ENCODE measurements at places on chromosomes 16 and 17.
A peak's percentile ranks its signal among the peaks of the same experiment; 100 is the strongest.

DNA sequence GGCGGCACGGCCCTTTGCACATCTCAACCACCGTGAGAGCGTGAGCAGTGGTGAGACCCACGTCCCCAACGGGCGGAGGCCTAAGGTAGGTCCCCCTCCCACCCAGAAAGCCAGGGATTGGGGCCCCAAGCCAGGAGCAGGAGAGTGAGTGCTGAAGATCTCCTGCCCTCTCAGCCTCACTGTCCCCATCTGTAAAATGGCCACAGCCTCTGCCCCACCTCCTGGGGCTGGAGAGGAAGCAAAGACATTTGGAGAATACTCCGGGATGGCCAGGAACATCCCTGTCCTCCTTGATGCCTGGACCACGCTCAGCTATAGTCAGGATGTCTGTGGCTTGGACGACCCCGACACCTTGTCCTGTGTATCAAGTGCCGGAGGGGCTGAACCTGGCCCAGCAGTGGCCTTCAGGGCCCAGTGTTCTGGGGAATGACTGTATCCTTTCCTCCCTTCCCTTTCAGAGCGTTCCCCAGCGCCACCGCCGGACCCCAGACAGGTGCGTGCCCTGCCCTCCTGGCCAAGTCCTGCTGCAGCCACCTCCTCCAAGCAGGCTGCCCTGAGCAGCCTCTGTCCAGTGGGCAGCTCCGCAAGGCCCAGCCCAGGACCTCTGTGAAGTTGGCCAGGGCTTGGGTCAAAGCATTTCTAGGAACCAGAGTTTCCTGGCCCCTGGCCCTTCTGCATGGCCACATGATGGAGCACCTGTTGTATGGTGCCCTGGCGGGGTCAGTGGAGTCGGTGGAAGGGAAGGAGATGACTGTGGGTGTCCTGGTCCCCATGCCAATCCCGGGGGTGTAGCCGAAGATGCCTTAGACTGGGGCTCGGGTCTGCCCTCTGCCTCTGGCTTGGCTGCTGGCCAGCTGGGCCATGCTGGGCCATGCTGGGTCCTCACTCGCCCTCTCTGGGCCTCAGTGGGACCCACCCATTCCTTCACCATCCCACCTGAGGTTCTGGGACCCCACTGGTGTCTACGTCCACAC, 38.4 kb downstream of the ADCY7 start:
- DNase-seq, result no peak

GRCh38 chr16:3158026-3158509, 23.2 kb downstream of the ZNF213 start:
- peak; percentile 33 for DNase-seq

DNA sequence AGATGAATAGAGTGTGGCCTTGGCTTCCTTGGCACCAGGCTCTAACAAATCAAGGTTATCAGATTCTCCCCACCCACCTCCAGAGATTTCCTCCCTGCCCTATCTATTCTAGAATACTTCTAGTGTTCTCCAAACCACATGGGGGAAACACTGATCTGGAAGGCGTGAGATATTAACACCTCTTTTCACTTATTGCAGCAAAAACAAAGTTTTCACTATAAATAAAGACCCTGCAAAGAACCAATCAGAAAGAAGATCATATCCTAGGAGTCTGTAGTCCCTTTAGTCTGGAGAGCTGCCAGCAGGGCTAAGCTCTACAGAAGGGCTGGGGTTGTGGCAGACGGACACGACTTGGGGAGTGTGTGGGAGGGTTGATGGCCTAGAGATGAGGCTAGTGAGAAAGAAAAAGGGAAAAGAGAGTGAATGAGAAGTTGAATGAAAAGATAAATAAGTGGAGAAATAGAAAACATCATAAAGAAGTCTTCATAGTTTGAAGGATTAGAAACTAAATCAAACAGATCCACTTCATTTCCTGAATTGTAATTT, 8.6 kb upstream of the SKAP1 start:
- no peak for DNase-seq

GRCh38 chr17:61997664-61998063, 67.4 kb downstream of the MED13 start:
- DNase-seq, result peak; percentile 46

DNA sequence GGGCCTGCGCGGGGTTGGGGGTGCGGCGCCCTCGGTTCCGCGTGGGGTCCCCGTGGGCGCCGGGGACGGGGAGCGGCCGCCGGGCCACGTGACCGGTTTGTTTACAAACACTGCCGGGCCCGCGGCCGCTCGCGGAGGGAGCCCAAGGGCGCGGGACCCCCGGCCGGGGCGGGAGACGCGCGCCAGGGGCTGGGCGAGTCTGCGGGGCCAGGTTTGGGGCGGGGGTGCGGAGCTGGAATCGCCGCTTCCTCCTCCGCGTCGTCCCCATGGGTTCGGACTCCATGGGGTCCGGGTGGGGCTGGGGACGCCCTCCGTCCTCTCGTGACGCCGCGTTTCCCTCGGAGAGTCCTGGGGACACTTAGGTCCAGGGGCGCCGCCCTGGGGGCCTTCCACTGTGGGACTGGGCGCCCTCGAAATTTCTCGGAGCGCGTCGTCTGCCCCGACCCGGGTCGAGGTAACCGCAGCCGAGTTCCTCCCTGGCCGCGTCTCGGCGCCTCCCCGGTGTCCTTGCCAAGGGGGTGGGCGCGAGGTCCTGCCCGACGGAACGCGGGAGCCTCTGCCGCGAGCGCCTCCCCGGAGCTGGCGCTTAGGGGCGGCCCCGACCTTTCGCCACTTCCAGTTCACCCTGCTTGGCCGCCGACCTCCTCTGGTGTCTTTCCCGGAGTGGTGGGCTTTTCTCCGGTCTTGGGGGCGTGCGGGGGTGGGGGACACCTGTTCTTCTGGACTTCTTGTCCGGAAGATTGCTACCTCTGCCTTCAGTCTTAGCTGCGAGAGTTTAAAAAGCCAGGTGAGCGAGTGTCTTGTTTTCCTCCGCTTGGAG, 684 bp downstream of the YPEL2 start:
- DNase-seq, result peak; percentile 27

DNA sequence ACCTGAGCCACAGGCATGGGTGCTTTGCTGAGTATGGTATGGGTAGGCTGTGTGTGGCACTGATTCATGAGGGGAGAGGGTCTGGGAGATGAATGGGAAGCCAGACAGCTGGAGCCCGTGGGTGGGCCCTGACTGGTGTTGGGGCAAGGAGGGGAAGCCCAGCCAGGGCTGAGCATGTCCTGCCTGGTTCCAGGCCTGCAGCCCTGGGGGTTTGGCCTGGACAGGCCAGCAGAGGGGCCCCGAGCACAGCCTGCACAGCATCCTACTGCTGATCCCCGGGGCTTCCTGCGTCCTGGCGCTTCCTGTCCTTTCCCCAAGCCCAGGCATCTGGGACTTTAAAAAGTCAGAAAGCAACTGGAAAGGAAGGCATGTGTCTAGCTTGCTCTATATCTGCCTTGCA, 4.6 kb upstream of the MVD start:
- peak; percentile 40 for DNase-seq

DNA sequence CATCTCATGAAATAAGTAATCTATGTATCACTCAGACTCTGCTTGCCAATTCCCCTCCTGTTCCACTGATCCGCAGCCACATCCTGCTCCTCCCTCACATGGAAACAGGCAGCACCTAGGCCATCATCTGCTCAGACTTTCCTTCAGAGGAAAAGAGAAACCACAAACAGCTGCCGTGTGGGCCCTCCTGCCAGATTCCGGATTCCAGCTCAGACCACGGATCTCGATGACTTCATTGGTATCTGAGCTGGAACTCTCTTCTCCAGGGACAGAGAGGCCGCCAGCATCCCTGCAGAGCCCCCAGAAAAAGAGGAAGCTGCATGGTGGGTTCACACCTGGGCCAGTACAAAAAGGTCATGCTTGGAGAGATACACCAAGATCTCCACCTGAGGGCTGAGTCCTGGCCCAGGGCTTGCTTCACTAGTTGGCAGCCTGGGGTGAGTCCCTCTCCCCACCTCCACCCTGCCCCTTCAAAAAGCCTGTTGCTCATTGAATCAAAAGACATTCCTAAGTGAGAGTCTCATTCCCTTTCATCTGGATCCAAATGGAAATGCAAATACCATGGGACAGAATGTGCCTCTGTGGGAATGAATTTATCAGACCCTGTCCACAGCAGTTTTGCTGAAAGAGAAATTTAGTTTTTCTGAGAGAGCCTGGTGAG, 47.2 kb downstream of the HOXB1 start:
- peak; percentile 93 for DNase-seq

DNA sequence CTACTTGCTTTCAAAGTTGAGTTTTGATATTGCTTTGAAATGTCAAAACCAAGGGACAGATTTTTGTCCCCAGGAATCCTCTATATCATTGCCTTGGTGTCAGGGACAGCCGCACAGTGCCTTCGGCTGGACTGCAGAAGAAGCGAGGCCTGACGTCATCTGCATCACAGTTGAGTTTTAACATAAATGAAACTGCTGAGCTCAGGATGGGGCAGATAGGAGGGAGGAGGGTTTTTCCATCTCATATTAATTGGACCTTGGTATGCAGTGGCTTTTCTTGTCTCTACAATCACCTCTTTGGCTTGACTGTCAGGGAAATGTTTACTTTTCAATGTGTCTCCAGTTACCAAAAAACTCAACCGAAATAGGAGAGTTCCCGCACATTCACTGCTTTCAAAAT, 111.3 kb downstream of the AATF start:
- no peak for DNase-seq

GRCh38 chr17:41308918-41309359, at the start of gene KRTAP16-1:
Gene KRTAP16-1, minus strand, starts transcription at chr17:41309309. Its CDS starts 56 bp downstream, at chr17:41309253.
- DNase-seq, result no peak

- DNase-seq, result no peak
Observed at GRCh38 chr16:4713663-4714501, 20.2 kb downstream of the ANKS3 start.

GRCh38 chr17:63478814-63479494, 2.1 kb downstream of the ACE start:
- peak; percentile 86 for DNase-seq

DNA sequence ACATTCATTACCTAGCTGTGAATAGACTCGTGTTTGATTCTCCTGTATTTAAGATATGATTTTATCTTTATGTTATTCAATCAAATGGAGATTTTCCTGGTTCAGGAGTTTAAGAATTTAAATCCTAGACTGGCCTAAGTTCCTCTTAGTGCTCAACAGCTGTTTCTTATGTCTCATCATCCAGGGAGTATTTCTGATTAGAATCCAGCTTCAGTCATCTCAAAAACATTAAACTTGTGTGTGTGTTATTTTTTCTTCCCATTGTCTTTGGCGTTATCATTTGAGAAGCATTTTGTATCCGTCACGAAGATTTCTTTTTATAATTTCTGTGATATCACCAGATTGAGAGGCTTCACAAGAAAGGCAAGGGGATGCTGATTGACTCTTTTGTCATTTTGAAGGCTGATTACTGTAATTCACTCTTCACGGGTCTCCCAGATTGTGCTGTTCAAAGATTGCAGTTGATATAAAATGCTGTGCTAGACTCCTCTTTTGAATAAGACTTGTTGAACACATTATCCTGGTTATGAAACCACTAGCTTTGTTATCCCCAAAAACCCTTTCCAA, 204.8 kb downstream of the CDH8 start:
- DNase-seq, result no peak

DNA sequence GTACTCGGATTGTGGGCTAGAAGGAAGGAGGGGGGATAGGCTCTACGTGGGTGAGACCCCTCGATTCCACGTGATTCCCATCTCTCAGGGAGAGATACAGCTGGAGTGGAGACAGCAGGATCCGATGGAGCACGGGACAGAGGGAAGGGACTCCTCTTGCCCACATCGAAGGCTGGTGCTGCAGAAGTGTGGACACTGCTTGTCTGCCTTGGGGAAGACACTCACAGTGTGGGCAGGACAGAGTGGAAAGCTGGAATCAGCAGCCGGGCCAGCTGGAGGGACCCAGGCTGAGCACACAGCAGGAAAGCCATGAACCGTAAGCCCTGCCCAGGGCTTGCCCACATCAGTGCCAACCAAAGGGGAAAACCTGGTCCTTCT, 42.1 kb upstream of the RPH3AL start:
- DNase-seq, result no peak

- peak; percentile 74 for DNase-seq
Observed at GRCh38 chr17:32142857-32143526, 690 bp downstream of the RHOT1 start.

DNA sequence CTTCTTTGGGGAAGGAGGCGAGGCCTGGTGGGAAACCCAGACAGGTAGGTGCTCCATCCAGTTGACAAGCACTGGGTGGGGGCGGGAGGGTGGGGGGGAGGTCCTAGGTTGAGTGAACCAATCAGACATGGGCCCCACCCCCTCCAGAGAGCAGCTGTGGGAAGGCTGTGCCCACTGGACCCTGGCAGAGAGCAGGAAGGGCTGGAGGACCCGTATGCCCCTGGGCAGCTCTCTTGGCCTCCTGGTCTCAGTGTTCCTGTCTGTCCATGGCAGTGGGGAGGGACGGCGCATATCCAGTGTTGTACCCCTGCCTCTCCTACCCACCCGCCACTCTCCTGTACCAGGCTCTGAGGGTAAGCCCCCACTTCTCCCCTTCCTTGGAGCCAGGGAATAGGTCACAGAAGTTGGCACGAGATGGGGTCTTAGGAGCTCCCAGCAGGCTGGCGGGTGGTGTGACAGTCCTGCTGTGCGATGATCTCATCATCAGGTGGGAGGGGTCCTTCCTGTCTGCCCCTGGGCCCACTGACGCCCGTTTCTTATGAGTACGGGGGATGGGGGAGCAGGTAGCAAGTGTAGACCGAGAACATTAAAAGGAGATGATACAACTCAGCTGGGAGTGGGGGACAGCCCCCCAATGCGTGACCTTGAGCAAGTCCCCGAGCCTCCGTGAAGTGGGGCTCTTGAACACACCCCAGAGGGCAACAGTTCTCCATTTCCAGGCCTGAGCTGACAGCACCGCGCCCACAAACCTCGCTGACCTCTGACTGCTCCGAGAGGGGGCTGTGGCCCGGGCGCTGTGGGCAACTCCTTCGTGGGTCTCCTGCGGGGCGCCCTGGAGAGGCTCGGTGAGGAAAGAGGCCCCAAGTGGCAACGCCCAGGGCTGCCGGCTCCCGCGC, 1.2 kb upstream of the ZFPM1 start:
- DNase-seq, result no peak

DNA sequence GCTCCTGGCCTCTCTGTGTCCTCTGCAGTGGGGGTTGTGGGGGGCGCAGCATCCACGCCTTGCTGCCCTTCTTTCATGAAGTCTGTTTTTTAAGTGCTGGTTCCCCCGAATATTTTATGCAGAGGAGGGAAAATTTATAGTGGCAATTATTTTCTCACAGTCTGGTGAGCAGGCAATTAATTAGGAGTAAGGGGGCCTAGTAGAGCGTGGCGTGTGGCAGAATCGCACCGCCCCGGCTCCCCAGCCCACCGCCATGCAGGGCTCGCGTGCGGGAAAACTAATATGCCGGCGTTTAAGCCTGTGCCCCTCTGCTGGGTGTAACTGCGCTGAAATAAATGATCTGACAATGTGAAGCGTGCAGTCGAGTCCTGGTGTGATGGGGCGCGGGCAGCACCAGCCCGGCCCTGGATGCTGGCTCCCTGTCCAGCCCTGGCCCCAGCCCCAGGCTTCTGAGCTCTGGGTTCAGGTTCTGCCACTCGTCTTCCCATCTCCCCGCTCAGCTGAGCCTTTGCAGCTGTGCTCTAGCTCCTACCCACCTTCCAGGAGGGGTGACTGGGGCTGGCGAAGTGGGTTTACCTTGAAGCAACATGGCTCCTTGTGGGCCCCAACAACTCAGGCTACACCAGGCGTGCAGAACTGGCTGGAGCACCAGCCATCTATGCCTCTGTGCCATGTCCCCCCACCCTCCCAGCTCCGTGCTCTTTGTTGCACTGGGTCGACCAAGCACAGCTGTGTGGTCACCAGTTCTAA, 13.8 kb downstream of the ENGASE start:
- no peak for DNase-seq

GRCh38 chr16:63447121-63447520, 1410.9 kb upstream of the CDH8 start:
- DNase-seq, result no peak

Data from fibroblast of villous mesenchyme (primary cell).